ENCODE measurements at places on chromosomes 2 and 18.

- DNase-seq = no peak
Measured at GRCh38 chr18:12035481-12035880, 54.2 kb downstream of the IMPA2 start.

- peak; percentile 80 for DNase-seq
Measured at GRCh38 chr2:675982-676646, 1.1 kb downstream of the TMEM18 start.

DNA sequence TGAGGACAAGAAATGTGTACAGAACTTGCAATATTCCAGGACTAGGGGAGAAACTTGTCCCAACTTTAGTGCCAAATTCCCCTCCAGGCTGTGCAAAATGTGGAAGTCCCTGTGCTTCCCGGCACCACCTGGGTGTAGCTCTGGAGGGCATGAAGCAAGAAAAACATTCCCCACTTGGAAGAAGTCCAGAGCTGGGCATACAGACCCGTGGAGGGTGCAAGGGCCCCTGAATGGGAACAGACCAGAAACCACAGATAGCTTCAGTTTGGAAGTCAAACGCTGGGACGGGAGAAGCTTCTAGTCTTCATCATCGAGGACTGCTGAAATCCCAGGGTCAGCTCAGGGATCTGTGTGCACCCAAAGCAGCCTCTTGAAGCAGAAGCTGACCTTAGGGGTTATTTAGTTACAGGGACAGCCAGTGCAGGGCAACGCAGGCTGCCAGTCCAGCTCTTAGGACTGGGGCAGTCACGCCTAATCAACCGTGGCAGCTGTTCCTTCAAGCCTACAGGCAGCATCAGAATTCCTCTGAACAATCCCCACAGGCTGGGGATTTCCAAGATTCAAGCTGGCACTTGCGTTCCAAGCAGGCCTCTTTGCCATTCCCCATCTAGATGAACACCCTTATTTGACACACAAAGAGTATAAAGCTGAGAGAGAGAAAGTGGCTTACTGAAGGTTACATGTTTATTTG, 269.4 kb downstream of the LOXHD1 start:
- no peak for DNase-seq

GRCh38 chr18:32803568-32803967, 30.7 kb upstream of the KLHL14 start:
- peak; percentile 54 for DNase-seq

GRCh38 chr2:37877457-37878315, 47.4 kb upstream of the RMDN2 start:
- peak; percentile 71 for DNase-seq

DNA sequence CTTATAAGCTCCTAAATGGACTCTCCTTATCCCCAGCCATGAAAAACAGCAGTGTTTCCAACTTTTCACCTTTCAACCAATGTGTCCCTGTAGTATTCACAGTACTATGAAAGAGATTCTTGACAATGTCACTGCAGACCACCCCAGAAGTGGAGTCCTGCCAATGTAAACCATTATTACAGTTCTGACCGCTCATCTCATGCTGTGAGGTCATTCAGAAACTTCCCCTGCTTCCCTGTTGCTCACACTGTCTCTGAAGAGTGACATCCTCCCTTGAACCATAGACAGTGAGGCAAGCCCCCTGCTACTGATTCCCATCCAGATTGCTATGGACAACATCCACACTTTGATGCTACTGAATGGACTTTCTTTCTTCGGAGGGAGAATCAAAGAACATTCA, 1523.7 kb upstream of the ACVR2A start:
- peak; percentile 52 for DNase-seq

DNA sequence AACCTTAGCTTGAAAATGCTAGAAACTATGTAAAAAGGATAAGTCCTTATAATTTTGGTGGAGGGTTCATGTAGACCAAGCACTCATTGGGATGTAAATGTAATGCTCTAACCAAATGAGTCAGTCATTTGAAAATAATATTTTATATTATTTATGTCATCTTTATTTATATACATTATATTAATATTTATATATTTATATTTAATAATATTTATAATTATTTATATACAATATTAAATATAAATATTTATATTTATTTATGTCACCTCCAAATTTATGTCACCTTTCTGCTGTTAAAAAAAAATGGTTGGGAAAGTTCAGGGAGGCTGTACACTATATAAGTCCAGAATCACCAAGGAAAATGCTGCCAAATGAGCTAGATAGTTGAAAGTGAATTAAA, 254.3 kb downstream of the FIGN start:
- no peak for DNase-seq

- no peak for DNase-seq
Measured at GRCh38 chr2:83817511-83817910, 641.6 kb downstream of the SUCLG1 start.

DNA sequence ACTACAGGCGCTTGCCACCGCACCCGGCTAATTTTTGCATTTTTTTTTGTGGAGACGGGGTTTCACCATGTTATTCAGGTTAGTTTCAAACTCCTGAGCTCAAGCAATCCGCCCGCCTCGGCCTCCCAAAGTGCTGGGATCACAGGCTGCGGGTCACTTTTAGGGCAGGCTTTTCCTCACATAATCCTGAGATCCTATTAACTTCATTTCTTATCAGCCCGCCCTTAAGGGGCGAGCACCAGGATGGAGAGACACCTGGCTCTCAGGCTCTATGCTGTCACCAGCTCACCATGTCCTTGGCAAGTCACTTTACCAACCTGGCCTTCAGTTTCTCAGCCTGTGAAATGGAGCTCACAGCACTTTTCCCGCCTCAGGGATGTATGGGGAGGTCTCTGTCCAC, 23.0 kb downstream of the ZFP36L2 start:
- DNase-seq = no peak

- peak; percentile 77 for DNase-seq
Measured at GRCh38 chr2:215060861-215061536, 77.4 kb downstream of the ABCA12 start.

- DNase-seq = no peak
Measured at GRCh38 chr2:213220967-213221603, 63.2 kb upstream of the SPAG16 start.

GRCh38 chr18:37435150-37435867, 130.3 kb downstream of the CELF4 start:
- no peak for DNase-seq

DNA sequence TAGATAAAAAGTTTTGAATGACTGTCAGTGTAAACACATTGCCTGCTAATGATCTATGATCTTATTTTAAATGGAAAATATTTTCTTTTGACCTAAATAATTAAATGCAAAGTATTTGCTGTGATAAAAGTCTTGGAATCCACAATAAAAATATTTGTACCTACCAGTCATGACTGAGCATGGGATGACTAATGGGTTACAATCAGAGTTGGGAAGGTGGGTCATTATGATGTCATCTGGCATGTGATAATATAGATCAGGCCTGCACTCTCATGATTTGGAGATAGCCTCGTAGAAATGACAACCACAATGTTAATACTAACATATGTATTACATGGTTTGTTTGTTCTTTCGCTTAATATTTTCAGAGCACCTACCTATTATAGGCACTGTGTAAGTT, 848.8 kb upstream of the KLHL29 start:
- no peak for DNase-seq

GRCh38 chr18:68509902-68510301, 205.0 kb downstream of the TMX3 start:
- no peak for DNase-seq

GRCh38 chr18:27121108-27121507, 64.0 kb downstream of the CHST9 start:
- no peak for DNase-seq

DNA sequence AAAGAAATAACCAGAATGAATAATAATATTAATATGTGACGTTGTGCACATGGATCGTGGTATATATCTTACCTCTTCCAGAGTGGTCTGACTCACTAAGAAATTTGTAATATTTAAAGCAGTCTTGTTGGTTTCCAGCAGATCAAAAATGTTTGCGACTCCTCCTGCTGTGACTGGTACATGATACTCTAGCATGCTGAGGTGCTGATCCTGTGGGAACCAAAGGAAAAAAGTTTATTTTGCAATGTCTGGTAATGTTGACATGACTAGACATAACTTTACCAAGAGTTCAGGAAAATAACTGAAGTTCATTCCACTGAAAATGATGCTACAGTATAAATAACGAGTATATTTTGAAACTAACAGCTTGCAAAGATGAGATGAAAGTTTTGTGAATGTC, 124.5 kb upstream of the BARD1 start:
- DNase-seq = no peak

GRCh38 chr18:64713284-64713683, 564.4 kb upstream of the LINC00305 start:
- DNase-seq = no peak

- no peak for DNase-seq
Measured at GRCh38 chr2:218293715-218294429, 1.6 kb upstream of the TMBIM1 start.

DNA sequence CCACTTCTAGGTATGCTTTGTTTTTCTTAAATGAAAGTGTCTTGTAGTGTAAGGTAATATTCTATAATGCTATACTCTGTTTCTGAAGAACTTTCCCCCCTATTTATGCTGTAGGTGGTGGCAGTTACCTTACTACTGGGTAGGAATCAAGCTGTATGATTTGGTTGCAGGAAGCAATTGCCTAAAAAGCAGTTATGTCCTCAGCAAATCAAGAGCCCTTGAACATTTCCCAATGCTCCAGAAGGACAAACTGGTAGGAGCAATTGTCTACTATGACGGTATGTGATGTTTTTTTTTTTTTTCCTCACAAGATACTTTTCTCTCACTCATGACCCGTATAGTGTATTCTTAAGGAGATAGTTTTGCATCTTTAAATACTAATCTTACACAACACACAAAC, 77.0 kb downstream of the GPD2 start:
- no peak for DNase-seq

DNA sequence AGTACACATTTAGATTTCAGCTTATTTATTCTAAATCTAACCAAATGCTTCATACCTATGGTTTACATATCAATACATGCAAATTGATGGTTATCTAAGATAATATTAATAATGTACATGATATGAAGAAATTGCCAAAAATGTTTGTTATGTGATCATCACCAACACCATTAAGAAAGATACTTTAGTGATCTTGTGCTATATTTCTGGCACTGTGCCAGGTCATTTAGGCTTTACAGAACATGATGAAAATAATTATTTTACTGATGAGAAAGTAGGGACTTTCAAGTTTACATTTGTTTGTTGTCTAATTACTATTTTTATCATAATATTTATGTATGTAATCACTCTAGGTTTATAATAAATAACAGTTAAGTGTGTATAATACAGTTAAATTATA, 158.3 kb downstream of the GULP1 start:
- DNase-seq = no peak

DNA sequence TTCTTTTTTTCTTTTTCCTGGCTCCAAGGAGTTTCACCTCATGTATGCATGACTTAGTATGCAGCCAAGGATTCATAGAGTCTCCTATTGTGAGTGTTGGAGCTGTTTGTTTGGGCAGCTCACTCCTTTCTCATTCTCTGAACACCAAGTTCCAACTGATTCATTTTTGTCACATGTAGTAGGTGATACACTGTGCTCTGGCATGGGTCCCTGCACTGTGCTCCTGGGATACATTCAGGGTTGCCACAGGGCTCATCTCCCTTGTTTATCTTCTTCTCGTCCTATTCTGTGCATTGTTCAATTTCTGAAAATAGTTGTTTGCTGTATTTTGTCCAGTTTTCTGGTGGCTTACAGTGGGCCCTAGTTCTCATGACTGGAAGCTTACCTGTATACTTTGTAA, 96.8 kb downstream of the ZNF407 start:
- DNase-seq = no peak

GRCh38 chr2:169087757-169088379, 18.5 kb downstream of the DHRS9 start:
- DNase-seq = no peak

DNA sequence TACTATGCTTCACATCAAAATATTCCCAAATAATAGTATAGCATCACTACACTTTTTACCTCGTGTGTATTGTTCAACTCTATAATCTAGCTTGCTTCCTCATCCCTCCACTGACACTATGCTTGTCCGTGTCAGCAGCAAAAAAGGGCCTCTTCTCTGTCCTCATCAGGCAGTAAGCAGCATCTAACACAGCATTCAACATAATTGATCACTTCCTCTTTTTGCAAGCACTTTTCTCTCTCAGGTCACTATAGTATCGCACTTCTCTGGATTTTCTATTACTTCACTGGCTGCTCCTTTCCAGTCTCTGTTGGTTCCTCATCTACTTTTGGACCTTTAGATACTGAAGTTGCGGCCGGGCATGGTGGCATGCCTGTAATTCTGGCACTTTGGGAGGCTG, 64.9 kb upstream of the ZSWIM2 start:
- peak; percentile 1 for DNase-seq

DNA sequence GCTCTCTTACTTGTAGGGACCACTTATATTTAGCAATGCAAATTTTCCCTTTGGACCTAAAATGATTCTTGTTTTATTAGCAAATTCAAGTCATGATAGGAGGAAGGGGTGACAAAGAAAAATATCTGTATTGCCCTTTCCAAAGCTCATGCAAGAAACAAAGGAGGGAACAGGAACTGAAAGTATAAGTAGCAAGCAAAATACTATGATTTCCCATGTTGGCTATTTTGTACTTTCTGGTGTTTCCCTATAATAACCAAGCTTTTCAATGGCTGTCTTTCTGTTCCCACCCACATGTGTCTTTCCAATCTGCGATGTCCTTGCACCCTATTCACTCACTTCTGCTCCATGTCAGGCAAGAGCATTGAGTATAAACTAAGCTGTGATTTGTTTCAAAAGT, 279.7 kb downstream of the RNF144A start:
- no peak for DNase-seq

- DNase-seq = no peak
Measured at GRCh38 chr2:55019526-55020258, 30.6 kb downstream of the RTN4 start.

GRCh38 chr2:187299122-187299906, 148.7 kb downstream of the CALCRL start:
- no peak for DNase-seq

DNA sequence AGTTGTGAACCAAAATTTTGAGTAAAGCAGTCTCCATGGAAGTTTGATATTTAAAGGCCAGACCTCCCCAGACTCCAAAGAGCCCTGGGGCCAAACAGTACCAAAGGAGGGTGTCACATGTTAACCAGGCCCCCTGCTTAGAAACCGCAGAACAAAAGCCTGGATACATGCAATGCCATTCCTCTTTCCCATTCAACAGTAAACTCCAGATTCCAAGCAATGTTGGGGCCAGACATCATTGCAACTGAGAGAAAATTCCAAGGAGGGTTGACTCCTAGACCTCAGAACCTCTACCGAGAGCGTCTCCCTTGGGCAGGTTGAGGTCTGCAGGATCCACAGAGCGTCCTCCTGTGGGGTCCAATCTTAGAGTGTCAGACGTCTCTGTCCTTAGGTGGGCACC, 404.4 kb upstream of the SYT4 start:
- no peak for DNase-seq

GRCh38 chr2:11581797-11582611, 48.2 kb downstream of the GREB1 start:
- DNase-seq = no peak

DNA sequence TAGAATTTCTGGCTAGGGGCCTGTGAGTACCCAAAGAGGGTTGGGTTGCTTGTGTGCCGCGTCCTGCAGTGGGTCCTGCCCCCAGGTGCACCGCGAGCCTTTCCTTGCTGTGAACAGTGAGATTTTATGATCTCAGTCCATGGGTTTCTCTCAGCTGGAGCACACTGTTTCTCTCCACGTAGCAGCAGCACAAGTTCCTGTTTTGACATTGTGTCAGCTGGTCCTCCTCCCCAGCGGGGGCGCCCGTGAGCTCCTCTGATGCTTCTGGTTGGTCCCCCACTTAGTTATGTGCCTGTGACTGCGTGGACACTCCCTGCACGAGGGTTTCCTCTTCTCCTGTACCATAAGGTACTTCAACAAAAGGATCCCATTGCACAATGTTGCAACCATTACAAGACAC, 29.8 kb downstream of the TSHZ1 start:
- no peak for DNase-seq

GRCh38 chr18:57533006-57533867, 53.3 kb downstream of the FECH start:
- DNase-seq = peak; percentile 64
